IPS DF 19.7 (cell line): ENCODE measurements at places on chromosomes 3 and 15.

DNA sequence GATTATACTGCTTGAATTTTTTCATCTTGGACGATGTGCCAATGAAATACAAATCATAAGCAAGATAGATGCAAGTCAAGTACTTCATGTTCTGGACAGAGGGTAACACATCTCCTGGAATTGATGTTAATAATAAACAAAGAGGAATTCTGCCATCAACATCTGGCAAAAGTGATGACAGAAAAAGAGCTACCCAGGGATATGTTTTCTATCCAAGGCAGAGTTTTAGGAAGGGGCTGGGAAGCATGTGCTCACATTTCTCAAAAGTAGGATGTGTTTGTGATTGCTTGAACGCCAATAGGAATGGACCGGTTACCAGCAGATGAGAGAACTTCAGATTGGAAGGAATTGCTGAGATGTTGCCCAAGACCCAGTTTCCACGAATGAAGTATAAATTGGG, 242.6 kb upstream of the AGTR1 start:
- DNase-seq = no peak

GRCh38 chr15:74782259-74783071, 585 bp downstream of the CSK start:
- DNase-seq = no peak

- no peak for DNase-seq
Observed at GRCh38 chr3:173744479-173744878, 346.9 kb downstream of the NLGN1 start.

GRCh38 chr3:24123596-24123995, 178.5 kb downstream of the NR1D2 start:
- DNase-seq = no peak

DNA sequence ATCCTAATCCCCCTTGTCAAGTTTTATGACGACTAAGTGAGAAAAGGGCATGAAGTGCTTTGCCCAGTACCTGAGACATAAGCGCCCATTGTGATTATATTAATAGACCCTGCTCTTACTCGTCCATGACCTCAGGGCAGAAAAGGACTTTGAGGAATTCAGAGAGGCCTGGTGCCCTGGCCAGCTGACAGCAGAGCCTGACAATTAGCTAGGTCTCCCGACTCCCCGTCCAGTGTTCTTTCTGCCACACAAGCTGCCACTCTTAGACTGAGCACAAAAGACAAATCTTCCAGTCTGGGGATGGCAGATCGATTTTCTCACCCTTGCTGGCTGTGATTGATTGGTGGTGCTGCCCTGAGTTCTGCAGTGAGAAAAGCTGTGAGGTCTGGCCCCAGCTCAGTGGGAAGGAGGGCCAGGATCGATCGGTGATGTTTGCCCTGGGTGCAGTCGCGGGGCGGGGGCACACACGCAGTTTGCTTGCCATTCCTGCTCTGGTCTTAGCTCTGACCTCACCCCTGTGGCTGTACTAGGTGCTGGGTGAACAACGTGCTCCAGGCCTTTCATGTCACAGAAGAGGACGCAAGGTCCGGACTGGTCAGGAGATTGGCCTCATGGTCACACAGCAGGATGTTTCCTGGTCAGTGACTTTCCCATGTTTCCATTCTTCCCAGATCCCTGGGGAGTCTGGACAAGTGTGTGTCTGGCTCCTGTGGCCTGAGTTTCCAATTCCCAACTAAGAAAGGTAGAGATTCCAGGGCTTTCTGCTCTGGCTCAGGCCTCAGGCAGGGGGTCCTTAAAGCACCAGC, 67.4 kb upstream of the TLE3 start:
- DNase-seq = no peak

DNA sequence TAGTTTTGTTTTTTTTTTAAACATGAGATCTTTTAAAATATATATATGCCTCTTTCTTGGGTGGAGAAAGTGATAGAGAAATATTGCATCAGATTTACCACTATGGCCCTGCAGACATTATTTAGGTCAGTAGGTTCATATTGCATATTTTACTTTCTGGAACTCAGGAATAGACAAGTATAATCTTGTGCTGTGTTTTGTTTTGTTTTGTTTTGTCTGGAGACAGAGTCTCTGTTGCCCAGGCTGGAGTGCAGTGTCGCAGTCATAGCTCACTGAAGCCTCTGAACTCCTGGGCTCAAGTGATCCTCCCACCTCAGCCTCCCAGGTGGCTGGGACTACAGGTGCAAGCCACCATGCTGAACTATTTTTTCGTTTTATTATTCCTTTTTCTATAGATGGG, 21.5 kb upstream of the DUT start:
- no peak for DNase-seq
